Transverse colon (tissue), 4 donors: ENCODE measurements at places on chromosomes 3 and 15.

- peak; percentile 22 for DNase-seq
These were observed 102.9 kb upstream of the ARHGEF3 start for GRCh38 chr3:56904552-56905215.

DNA sequence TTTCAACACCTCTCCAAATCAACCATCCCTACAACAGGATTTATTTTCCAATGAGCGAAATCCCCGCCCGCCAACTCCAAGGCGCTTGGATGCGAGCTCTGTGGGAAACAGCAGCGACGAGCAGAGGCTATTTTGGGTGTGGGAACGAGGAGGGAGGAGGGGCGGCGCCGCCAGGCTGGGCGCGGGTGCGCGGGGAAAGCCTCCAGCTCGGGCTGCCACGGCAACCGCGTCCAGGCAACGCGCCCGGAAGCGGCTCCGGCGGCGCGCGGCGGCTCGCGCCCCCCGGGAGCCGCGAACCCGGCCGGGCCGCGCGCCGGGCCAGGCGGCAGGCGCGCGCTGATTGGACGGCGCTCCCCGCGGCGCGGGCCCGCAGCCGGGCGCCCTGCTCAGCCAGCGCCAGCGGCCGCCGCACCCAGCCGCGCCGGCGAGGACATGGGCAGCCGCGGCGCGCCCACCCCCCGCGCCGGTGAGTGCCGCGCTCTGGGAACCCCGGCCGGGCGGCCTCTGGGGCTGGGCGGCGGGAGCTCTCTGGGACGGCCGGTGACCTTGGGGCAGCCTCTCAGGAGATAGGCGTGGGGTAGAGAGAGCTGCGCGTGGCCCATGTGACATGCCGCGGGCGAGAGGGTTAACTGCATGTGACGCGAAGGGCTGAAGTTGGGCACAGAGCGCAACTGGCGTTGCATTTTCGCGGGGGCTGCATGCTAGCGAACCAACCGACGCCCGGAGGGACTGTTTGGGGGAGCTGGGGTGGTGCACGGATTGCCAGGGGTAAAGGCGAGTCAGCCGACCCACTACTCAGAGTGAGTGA lies at the start of gene FAM81A:
TSS of gene FAM81A (plus strand) at position 370 of the 808 bp plus-strand sequence. CDS start 20,441 bp downstream, outside the sequence.
- peak; percentile 80 for DNase-seq

GRCh38 chr3:186612065-186612464 lies 795 bp upstream of the AHSG start:
- no peak for DNase-seq

GRCh38 chr3:126865736-126866135 lies 117.2 kb upstream of the PLXNA1 start:
- no peak for DNase-seq

DNA sequence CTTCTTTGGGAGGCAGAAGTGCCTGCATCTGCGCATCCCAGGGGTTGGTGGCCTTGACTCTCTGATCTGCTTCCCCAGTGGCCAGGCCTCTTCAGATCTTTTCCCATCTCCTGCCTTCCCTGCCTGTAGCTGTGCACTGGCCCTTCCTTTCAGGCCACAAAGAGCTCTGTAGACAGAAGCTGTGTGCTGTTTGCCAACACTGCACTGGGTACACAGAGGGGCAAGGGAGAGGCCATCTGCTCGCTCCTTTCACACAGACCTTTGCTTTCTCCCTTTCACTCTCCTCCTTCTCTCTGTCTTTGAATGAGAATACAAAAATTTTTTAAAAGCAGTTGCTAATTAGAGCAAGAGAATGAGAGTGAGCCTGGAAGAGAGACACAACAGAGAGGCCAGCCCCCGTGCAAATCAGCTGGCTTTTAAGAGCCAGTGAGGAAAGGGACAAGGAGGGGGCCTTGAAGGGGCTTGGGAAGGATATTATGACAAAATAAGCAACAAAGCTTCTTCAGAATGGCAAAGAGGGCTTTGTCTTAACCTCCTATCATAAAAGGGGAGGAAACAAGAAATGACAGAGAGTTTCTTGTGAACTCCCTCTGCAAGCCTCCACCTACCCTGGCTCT lies 170.9 kb downstream of the EPHB1 start:
- no peak for DNase-seq

- peak; percentile 68 for DNase-seq
These were observed 80.3 kb downstream of the CPN2 start for GRCh38 chr3:194270627-194271459.

GRCh38 chr3:16999161-16999560 lies 114.4 kb downstream of the PLCL2 start:
- DNase-seq, result no peak

DNA sequence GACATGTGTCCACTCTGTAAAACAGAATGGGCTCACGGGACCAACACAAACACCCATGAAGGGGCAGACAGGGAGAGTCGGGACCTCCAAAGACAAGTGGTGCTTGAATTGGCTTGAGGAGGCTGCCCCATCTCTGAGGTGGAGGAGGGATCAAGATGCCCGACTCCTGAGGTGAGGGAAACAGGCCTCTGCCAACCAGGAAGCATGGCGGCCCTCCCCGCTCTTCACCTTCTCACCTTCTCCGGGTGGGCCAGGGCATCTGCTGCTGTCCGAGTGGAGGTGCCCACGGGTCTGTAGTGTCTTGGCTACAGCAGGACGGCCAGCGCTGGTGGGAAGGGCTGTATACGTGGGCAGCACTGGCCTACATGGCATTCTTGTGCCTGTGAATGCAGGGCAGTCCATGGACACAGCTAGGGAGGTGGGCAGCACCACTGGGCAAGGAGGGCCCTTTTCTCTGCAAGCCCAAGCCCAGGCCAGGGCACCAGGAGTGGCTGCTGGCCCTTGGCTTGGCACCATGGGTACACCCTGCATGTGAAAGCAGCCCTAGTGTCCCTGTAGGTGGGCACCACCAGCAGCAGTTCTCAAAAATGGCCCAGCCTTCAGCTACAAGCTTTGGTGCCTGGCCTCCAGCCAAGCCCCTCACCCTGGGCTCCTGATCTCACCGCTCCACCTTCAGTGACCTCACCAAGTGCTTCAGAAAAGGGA lies 79.4 kb downstream of the SNRK start:
- no peak for DNase-seq

- no peak for DNase-seq
These were observed 170.7 kb downstream of the DIPK2A start for GRCh38 chr3:144142151-144142840.

DNA sequence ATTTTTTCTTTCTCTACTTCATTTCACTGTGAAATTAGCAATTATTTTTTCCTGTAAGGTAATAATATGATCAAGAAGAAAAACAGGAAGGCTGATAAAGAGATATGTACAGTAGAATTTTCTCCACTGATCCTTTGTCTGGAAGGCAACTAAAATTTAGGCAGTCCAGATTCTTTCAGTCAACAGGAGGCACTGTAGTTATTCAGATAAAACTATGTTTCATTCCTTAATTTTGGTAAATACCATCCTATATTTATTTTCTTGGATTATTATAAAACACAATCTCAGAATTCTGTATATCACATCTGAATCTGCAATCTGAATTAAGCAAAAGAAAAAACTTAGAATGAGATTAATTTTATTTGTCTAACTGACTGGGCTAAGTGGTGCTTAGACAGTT lies 343.2 kb downstream of the LSAMP start:
- no peak for DNase-seq

GRCh38 chr15:42363942-42364341 lies 4.6 kb downstream of the CAPN3 start:
- DNase-seq, result no peak

DNA sequence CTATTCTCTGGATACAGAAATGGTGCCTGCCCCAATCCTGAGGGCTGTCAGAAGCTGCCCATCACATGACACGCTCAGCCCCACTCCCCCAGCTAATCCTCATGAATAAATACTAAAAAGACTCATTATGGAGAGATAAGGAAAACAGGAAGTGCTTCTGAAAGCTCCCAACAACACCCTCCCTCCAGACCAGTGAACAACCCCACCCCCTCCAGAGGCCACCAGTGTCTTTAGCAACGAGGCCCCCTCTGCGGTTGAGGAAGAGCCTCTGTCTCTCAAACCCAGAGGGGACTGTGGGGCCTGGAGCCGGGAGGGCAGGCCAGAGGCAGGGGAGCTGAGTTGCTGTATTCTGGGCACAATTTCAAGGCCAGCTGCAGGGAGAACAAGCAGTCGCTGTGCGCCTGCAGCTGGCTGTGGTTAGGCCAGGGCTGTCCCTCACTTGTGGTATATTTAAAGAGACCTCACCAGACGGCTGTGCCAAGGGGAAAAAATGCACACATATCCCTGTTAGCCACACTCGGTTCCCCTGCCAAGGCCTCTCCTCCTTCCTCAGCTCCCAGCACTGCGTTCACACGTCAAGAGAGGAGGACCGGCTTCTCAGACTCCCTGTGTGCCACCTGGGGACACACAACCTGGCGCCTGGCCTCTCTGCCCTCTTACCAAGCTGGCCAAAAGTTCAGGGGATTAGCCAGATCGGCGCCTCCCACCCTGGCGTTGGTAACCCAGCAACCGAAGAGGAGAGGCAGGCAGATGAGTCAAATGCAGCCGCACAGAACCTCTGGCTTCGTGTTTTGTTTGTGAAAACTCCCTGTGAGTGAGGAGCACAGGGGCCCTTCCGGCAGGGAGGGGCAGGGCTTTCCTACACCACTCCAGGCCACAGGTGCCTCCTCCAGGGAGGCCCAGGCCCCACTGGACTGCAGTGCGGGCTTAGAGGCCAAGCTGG lies 101.2 kb upstream of the ETV5 start:
- DNase-seq, result peak; percentile 32
